ENCODE measurements at places on chromosomes 4 and X. TPM values are rescaled to one million over a fixed set of nuclear protein-coding genes. Genes with fewer than 3 reads are reported as not detected.

ERAS gene
- not detected for total RNA-seq

SATL1 gene
- not detected for total RNA-seq

GYPE gene
- total RNA-seq, result 0.24 TPM

PCDH10 gene
- total RNA-seq, result 0.03 TPM

SPARCL1 gene
- total RNA-seq, result 500 TPM

MAGEC1 gene
- not detected for total RNA-seq

DNAAF6 gene
- not detected for total RNA-seq

UFSP2 gene
- 42.0 TPM for total RNA-seq

SOX3 gene
- total RNA-seq, result not detected

ITM2A gene
- 76.8 TPM for total RNA-seq

ZXDA gene
- total RNA-seq, result 3.9 TPM

PAGE2 gene
- total RNA-seq, result not detected

CPZ gene
- 0.41 TPM for total RNA-seq

CXCL6 gene
- 0.27 TPM for total RNA-seq

PF4V1 gene
- not detected for total RNA-seq

SPIN2A gene
- 0.22 TPM for total RNA-seq

SPANXC gene
- total RNA-seq, result not detected

G3BP2 gene
- 65.5 TPM for total RNA-seq

MAOB gene
- 126 TPM for total RNA-seq

SMIM10 gene
- 6.4 TPM for total RNA-seq

STARD8 gene
- 11.7 TPM for total RNA-seq

KIF4A gene
- 0.84 TPM for total RNA-seq

CT45A3 gene
- total RNA-seq, result not detected

AMBN gene
- total RNA-seq, result not detected

SMIM20 gene
- 41.5 TPM for total RNA-seq

F9 gene
- not detected for total RNA-seq

RHOXF2 gene
- not detected for total RNA-seq

TMEM156 gene
- not detected for total RNA-seq
